Testis (tissue), 5 donors: ENCODE measurements at places on chromosomes 3 and 15. TPM values are rescaled to one million over a fixed set of nuclear protein-coding genes. Genes with fewer than 3 reads are reported as not detected.
A peak's percentile ranks its signal among the peaks of the same experiment; 100 is the strongest.

DNA sequence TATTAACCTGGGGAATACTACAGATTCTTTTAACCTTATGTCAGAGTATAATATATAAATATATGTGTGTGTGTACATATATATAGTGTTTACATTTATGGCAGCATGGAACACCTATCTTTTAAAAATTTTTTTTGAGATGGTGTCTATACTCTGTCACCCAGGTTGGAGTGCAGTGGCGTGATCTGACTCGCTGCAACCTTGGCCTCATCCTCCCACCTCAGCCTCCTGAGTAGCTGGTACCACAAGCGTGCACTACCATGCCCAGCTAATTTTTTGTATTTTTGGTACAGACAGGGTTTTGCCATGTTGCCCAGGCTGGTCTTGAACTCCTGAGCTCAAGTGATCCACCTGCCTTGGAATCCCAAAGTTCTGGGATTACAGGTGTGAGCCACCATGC is 18.5 kb upstream of the ERICH6 start:
- H3K27ac ChIP-seq = no peak overlapping the region
- no peak for DNase-seq
- H3K36me3 ChIP-seq = no peaks in the 10 kb centered on the region
- no peaks in the 10 kb centered on the region for H3K4me1 ChIP-seq

DNA sequence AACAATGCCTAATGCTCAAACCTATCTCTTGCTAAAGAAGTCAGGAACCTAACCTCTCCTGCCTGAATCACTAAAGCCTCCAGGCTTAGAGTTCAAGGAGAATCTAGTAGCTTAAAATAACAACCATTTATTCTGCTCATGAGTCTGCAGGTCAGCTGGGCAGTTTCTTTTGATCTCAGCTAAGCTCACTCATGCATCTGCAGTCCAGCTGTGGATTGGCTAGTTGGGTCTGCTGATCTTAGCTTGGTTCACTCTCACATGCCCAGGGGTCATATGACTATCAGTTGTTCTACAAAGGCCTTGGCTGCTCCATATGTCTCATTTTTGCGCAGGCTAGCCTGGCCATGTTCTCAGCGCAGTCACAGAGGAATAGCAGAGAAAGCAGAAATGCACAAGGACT is 109.2 kb upstream of the STT3B start:
- no peak overlapping the region for H3K27ac ChIP-seq
- peak; percentile 46 for DNase-seq
- H3K36me3 ChIP-seq = no peaks in the 10 kb centered on the region
- H3K4me3 ChIP-seq = no peak overlapping the region
- H3K27me3 ChIP-seq = no peaks in the 10 kb centered on the region

- DNase-seq = peak; percentile 58
- H3K27ac ChIP-seq = no peak overlapping the region
- H3K36me3 ChIP-seq = no peaks in the 10 kb centered on the region
- H3K4me3 ChIP-seq = no peak overlapping the region
Observed at GRCh38 chr3:33372218-33373081, 67.8 kb downstream of the UBP1 start.

GRCh38 chr3:181715571-181716340 is 4.0 kb downstream of the SOX2 start:
- H3K4me3 ChIP-seq = no peak overlapping the region
- no peak overlapping the region for H3K27ac ChIP-seq
- DNase-seq = no peak
- H3K27me3 ChIP-seq = no peaks in the 10 kb centered on the region
- peaks cover 8% of the 10 kb centered on the region for H3K4me1 ChIP-seq
- no peaks in the 10 kb centered on the region for H3K36me3 ChIP-seq

DNA sequence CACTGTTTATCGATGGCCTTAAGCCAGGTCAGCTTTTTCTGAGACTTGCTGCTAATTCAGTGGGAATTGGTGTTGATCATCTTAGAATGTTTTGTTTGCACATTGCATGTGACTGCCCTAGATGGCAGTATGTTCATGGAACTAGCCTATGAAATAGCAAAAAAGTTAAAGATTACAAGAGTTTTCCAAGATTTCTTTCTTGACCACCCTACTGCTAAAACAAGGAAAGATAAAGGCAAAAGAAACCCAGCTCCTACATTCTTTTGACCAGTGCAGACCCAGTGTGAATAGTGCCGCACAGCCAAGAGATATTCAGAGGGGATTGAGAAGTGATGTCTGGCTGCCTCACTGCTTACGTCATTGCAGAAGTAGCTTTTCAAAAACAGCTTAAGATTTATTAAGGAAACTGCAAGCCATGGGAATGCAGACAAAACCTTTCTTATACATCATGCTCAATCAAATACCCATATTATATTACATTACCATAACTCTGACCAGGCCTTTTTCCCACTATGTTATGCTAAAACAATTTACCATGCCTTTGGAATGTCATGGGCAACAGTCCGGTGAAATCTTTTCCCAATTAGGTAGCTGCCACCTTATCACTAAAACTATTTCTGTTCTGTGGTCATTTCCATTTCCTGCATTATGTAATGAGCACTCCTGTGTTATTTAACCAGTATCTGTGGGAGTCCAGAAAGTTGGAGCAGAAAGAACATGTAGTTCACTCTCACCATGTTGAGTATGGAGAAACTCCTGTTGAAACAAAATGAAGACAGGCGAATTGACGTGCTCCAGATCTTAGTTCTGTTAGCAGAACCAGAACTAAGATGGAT is 6.0 kb downstream of the PHLDB2 start:
- peaks cover 9% of the 10 kb centered on the region for H3K4me1 ChIP-seq
- DNase-seq = no peak
- no peak overlapping the region for H3K27ac ChIP-seq
- H3K4me3 ChIP-seq = no peak overlapping the region
- no peaks in the 10 kb centered on the region for H3K27me3 ChIP-seq

DNA sequence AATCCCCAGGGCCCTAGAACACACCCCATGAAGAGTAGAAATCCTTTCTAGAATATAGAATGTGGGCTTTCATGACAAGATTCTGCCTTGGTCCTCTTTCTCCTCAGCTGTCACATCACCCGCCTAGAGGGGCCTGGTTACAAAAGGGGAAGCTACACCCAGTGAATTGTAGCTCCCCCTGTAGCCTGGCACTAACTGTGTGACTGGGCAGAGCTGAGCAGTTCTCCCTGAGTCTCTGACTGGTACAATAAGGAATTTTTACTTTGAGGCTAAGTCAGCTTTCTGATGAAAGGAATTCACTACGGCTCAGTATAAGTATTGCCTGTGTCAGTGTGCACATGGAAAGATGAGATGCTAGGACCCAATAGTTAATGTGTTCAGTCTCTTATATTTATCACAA is 28.7 kb upstream of the ZNF148 start:
- DNase-seq = no peak
- H3K36me3 ChIP-seq = no peaks in the 10 kb centered on the region
- H3K4me3 ChIP-seq = no peak overlapping the region
- H3K4me1 ChIP-seq = no peaks in the 10 kb centered on the region
- no peak overlapping the region for H3K27ac ChIP-seq
- no peaks in the 10 kb centered on the region for H3K27me3 ChIP-seq

Gene CCDC13
- polyA plus RNA-seq = 23.0 TPM

Gene ZNF860
- polyA plus RNA-seq = 1.5 TPM

Gene DPPA2
- 4.9 TPM for polyA plus RNA-seq

Gene ZCWPW2
- polyA plus RNA-seq = 9.5 TPM

Gene DUOXA1
- polyA plus RNA-seq = 1.0 TPM
